MG63 (cell line): ENCODE measurements at places on chromosomes 7 and 10. TPM values are rescaled to one million over a fixed set of nuclear protein-coding genes. Genes with fewer than 3 reads are reported as not detected.

DNA sequence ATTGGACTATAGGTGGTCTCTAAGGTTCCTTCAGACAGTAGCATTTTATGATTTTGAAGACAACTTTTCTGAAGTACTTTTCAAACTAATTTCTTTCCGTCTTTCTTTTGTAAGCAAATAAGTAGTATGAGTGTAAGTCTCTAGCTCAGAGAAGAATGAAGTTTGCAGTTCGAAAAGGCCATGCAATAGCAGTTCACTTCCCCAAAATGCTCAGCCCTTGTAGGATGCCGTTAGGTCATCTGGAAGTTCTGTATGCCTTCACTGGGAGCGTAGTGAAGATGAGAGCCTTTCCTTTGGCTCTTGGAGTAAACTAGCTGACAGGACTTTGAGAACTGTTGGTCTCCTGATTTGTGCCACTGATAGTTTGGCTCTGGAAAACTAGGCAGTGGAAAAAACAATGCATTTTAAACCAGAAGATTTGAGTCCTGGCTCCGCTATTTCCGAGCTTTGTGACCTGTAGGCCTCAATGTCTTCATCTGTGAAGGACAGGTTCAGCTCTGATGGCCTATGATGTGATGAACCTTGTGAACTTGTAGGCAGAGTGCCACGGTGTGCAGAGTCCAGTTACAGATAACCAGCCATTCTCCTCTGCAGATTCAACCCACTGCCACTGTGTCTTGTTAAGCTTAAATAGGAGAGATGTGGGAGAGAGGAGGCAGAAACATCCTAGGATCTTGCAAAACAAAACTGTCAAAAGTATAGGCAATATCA is 18.8 kb downstream of the SGPL1 start:
- no peak for DNase-seq

- no peak for DNase-seq
These were observed 12.1 kb downstream of the DOCK1 start for GRCh38 chr10:126917375-126917774.

- DNase-seq = no peak
These were observed 150.4 kb upstream of the NEBL start for GRCh38 chr10:21047511-21047910.

DNA sequence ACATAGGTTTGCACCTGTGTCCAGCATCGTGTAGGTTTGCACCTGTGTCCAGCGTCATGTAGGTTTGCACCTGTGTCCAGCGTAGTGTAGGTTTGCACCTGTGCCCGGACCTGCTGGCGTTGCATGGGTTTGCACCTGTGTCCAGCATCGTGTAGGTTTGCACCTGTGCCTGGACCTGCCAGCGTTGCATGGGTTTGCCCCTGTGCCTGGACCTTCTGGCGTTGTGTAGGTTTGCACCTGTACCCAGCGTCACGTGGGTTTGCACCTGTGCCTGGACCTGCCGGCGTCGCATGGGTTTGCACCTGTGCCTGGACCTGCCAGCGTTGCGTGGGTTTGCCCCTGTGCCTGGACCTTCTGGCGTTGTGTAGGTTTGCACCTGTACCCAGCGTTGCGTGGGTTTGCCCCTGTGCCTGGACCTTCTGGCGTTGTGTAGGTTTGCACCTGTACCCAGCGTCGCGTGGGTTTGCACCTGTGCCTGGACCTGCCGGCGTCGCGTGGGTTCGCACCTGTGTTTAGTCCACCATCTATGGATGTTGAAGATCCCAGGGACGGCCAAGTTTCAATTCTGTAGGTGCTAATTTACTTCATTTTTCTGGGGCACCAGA is 158.0 kb downstream of the WDR37 start:
- no peak for DNase-seq

DNA sequence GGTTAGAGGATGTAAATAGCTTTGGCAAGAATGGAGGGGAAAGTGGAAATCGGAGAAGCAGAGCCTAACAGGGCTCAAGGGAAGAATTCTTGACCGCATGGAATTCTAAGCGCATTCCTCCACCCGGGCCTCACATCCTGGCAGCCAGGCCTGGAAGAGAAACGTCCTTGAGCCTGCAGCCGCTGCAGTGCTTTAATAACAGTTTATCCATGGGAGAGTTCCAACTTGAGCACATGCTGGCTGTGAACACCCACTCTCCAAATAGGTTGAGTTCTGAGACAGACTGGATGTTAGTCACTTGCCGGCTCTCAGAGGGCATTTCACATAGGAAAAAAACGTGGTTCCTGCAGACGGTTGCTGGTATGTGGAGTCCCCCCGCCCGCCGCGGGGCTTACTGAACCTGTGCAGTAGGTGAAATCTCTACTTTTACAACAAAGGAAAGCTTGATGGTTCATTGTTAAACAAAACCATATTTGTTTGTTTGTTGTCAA is 61.4 kb upstream of the STEAP1B start:
- DNase-seq = peak; percentile 97

DNA sequence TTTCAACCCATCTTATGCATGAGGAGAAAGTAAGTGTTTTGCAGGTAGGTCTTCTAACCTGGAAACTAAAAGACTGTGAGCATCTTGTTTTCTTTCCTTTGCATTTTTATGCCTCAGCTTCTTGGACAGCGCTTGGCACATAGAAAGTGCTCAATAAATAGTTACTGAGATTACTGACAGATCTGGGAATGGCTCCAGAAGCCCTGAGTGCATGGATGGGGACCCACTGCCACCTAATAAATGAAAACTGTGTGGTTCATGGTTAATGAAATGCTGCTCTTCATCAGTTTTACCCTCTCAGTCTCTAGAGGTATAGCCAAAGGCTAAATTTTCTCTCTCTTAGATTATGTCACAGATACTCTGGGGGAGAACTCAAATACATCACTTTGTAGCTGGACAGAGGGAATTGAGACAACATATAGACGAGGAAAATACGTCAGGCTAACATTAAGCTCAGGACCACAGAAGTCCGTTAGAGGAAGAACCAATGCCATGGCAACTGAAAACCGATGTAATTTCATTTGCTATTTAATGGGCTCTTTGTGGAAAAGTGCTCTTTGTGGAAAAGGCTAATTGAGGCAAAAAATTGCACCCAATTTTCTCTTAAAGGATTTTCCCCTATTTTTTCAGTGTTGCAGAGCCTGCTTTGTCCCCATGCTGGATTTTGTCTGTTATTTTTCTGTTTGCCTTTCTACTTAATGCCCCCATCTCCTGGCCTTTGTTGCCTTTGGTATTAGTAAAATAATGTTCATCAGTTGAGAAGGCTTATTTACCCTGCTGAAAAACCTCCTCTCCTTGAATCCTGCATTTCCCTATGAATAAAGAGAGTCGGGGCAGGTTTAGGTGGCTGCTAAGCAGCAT is 17.8 kb downstream of the ASB4 start:
- no peak for DNase-seq

GRCh38 chr10:29650552-29650944 is 15.8 kb upstream of the SVIL start:
- DNase-seq = no peak

DNA sequence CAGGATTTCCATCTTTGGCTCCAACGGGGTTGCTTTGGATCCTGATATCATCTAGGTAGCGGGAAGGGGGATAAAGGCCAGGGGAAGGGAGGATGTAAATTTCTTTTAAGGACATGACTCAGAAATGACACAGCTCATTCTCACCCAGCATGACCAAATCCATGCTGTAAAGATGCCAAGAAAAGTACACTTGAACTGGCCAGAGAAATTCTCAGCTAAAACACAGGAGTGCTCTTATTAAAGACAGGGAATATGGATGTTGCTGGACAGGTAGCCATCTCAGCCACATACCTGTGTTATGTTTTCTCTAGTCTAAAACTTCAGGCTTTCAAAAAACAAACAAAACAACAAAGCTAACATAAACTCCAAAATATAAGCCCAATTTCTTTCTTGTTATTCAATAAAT is 68.3 kb downstream of the NAMPT start:
- DNase-seq = peak; percentile 72

GRCh38 chr7:87912121-87912520 is 21.9 kb upstream of the ADAM22 start:
- no peak for DNase-seq

DNA sequence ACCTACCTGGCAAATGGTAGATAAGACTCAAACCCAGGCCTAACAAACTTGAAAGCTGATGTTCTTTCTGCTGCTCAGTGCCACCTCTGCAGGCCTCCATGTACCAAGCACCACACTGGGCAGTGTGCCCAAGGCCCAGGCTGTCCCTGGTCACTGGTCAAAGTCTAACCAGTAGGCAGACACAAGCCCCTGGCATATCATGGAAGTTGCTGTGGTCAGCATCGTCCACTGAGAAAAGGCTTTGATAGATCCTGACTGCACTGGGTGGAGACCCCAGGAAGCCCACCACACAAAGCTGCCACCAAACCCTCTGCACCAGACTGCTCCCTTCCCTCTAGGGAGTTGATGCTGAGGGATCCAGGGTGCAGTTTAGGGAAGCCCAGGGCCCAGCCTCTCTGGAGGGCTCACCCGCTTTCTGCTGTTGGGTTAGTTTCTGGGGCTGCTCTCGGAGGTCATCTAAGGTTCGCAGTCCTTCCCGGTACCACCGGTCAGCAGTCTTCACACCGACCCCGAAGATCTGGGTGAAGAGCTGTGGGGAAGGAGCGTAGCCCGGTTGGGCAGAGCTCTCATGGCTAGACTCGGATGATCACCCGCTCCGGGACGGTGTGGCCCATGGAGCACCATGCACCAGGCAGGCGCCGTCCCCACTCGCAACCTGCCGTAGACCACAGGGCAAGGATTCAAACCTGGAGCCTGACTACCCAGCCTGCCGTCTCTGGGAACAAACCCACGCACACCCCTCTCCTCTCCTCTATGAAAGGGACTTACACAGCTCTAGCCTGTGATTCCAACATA is 6.0 kb downstream of the POLM start:
- no peak for DNase-seq

DNA sequence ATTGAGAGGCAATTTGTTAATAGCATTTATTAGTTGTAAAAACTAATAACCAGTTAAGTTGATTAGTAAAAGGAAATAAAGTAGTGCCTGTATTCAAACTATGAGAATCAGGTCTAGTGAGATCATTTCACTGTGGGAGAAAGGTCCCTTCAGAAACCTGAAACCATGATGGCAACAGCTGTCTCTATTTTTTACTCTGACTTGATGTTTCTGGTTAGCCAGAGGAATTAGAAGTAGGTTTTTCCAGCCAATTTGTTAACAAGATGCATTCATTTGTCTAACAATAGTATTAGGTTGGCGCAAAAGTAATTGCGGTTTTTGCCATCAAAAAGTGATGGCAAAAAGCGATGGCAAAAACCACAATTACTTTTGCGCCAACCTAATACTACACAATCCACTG is 272.2 kb upstream of the YAE1 start:
- DNase-seq = no peak

- DNase-seq = no peak
These were observed 122.5 kb downstream of the RELN start for GRCh38 chr7:103866919-103867318.

DNA sequence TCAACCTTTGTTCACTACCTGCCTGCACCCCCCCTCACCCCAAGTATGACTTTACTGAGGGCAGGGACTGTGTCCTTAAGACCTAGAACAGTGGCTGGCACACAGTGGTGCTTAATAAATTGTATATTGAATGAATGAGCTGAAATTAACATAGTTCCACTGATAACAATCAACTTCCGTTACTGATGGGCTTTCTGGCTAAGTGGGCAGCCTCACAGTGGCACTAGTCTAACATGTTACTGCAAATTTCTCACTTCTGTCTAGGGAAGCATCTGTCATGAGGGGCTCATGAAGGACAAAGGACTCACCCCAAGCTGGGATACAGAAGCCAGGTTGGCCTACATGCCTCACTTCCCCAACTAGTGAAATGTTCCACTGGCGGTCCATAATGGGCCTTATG is 79.3 kb downstream of the CTTNBP2 start:
- no peak for DNase-seq

DNA sequence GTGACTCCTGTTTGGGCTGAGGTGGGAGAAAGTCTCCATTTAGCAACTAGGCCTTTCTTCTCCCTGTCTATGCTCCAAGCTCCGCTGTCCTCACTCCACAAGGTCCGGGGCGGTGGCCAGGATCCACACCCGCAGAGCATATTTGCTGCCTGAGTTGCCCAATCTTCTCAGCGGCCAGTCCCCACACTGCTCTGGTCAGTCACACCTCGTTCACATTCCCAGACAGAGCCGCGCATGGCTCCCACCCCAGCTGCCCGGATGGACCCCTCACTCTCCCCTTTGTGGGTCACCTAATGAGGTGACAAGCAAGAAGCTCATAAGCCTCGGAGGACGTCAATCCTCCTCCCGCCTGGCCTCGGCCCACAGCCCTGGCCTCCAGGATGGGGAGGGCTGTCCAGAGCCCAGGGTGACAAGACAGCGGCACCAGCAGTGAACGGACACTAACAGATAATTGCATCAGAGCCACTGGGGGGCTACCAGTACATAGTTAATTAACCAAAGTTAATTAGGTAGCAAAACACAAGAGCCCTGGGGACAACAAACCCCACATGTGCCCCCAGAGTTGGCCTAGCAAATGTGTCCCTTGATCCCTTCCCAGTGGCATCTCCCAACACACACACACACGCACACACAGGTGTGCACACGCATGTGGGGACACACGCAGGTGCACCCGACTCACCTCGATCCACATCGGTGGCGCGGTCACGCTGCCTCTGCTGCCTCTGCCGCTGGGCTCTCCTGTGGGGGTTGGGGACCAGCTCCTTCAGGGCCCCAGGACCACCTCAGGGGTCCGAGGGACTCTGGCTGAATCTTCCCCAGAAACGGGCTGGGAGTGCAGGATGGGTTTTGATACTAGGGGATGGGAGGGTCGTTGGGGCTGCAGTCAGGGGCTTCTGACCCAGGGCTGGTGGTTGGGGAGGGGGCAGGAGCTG is 11.8 kb downstream of the EPHA1 start:
- no peak for DNase-seq

The ADAMTS14 gene
- total RNA-seq = 1.6 and 2.7 TPM in 2 replicates

The URGCP gene
- 38.3 and 41.8 TPM in 2 replicates for total RNA-seq

DNA sequence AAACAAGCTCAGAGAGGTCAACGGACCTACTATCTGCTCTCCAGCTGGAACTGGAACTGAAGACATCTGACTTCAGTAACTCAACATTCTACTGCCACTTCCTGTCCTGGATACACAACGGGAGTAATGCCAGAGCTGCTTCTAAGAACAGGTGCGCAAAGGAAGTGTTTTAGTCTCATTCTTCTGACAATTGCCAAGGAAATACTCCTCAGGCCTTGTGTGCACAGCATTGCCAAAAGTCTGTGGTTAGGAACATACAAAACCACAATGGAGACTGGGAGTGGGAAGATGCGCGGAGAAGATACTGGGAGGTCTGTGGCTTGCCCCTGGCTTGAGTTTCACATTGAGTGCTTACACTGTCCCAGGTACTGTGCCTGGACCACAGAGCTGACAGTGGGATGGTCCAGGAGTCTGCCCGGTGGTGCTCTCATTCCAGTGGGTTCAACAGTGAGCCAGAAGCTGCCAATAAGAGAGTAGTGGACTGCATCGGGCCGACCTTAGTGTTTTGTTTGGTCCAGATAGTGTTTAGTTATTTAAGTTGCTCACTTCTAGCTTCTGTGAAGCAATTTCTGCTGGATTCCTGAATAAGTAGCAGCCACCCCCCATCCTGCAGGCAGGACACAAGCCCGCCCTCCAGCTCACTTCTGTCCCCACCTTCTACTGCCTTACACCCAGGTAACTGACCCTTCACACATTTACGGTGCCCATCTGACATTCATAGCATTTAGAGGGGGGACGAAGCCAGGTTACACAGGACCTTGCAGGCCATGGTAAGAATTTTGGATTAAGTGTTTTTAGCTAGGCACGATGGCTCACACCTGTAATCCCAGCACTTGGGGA is 10.3 kb downstream of the TBL2 start:
- DNase-seq = no peak
